Stimulated activated CD8-positive, alpha-beta memory T cell treated with anti-CD3 and anti-CD28 coated beads, Interleukin-12 subunit alpha, Interleukin-12 subunit beta, amount 100 ng/mL, for 1 hour (primary cell): ENCODE measurements at places on chromosomes 7 and 10.

DNA sequence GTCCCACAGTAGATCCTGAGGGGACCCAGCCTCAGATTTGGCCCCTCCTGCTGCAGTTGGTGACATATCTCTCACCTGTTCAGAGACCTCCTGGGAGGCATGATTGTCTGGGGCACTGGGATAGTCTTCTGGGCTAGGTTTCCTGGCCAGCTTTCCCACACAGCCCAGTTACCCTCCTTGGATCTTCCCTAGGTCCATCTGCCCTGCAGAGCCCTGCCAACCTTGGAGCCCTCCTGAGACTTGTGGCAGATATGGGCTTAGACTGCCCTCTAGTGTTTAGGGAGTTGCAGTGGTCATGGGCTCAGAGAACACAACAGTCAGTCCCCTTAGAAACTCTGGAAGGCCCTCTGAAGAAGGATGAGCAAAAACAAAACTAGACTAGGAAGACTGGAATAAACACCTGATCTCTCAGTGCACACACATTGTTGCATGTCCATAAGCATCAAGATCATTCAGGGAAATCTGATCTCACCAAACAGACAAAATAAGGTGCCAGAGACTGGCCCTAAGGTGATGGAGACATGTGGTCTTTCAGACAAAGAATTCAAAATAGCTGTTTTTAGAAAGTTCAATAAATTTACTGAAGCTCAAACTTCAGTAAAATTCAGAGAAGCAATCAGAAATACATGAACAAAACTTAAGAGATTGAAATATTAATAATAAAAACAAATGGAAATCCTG, 324.6 kb downstream of the ATRNL1 start:
- DNase-seq = no peak

GRCh38 chr10:59107147-59107546, 69.3 kb upstream of the PHYHIPL start:
- DNase-seq = no peak

- no peak for DNase-seq
Observed at GRCh38 chr10:113028456-113029440, 78.7 kb downstream of the TCF7L2 start.

DNA sequence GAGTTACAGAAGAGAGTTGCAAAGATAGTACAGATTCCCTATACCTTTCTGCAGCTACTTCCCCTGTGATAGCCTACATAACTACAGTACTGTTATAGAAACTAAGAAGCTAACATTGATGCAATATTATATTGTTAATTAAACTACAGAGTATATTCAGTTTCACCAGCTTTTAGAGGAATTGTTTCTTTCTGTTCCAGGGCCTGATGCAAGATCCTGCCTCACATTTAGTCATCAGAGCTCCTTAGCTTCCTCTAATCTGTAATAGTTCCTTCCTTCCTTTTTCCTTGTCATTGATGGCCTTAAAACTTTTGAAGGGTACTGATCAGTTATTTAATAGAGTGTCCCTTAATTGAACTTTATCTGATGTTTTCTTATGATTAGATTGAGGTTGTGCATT, 56.8 kb downstream of the SDHAF3 start:
- no peak for DNase-seq

DNA sequence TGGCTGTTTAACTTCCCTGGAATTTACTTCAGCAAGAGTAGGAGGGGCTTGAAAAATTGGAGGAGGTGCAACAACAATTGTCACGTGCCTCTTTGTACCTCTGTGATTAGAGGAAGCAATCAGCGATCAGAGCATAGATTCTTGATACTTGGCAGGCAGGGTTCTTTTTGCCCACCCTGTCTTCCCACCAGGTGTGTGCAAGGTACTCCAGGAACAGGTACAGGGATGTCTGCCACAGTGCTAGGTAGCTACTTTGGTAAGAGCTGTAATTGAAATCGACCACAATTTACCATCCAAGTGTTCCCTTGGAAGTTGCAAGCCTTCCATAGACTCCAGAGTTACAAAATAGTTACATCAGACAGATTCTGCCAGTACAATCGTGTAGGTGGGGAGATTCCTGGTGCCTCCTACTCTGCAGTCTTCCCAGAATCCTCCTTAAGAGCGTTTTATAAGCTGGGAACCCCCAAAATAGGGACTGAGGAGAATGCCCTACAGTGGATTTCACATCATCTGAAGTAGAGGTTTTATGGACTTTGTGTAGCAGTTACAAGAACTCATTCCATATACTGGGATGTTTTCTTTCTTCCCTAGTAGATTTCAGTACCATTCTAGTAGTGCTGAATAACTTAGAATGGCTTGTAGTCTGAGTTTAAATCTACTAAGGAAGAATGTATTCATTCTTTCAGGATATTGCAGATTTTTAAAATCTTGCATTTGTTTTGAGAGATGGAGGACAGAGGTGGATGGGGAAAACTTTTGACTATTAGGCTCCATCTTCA, 101.9 kb downstream of the EXOC4 start:
- no peak for DNase-seq

GRCh38 chr7:66921396-66921917, 432 bp downstream of the TMEM248 start:
- DNase-seq = no peak

- no peak for DNase-seq
Observed at GRCh38 chr7:21617916-21618390, 75.1 kb downstream of the DNAH11 start.

DNA sequence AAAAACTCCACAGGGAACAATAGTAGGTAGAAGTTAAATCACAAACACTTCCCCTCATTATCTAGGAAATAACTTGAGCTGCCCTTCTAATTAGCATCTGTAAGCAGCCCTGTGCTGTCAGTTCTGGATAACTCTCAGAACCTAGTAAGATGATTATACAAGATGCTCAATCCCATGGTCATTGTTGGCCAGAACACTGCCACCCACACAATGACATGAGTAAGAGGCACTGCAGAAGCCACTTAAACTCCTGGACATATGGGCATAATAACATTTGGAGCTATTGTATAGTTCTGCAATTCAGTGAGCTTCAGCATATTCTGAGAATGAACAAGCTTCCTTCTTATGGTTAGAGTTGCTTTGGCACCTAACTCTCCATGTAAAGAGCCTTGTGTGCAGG, 153.8 kb downstream of the PLPP4 start:
- DNase-seq = no peak

DNA sequence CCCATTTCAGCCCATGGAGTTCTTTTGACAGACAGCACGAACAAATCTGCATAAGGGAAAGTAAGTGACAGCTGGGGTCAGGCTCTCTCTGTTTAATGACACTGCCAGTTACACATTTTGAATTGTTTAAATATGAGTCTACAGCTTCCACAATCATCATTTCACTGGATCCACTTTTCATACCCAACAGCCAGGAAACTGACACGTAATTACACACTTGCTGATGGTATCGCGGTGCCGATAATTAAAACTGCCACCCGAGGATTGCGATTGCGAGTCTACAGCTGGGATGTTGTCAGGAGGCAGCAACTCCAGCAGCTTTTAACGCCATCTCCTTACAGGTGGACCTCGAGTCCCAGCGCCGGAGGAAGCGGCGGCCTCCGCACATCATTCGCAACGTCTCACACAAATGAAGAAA, 230.8 kb upstream of the MGMT start:
- no peak for DNase-seq
